Activated naive CD4-positive, alpha-beta T cell treated with anti-CD3 and anti-CD28 coated beads, Interleukin-2, amount 50 U/mL, for 72 hours (primary cell): ENCODE measurements at places on chromosomes 12 and 14. TPM values are rescaled to one million over a fixed set of nuclear protein-coding genes. Genes with fewer than 3 reads are reported as not detected.

- DNase-seq = no peak
Measured at GRCh38 chr12:2629051-2629450, 165.7 kb upstream of the FKBP4 start.

GRCh38 chr12:90015228-90015627 is 306.6 kb upstream of the ATP2B1 start:
- DNase-seq = no peak

The GLIPR1 gene
- total RNA-seq = 3.5 TPM

DNA sequence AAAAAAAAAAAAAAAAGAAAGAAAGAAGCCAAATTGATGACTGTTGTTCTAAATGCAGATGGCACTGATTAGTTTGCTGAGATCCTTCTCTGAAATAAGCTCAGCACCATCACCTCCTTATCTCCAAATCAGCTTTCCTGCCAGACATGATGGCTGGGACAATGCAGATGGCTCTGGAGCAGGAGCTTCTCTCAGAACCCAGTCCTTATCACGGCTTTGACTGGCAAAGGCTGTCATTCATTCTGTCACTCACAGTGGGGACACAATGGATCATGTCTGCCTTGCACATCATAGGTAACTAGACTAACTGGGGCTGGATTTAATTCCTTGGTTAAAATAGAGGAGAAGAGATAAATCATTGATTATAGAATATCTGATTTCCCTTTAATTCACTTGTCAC is 146.3 kb downstream of the PDZRN4 start:
- DNase-seq = no peak

DNA sequence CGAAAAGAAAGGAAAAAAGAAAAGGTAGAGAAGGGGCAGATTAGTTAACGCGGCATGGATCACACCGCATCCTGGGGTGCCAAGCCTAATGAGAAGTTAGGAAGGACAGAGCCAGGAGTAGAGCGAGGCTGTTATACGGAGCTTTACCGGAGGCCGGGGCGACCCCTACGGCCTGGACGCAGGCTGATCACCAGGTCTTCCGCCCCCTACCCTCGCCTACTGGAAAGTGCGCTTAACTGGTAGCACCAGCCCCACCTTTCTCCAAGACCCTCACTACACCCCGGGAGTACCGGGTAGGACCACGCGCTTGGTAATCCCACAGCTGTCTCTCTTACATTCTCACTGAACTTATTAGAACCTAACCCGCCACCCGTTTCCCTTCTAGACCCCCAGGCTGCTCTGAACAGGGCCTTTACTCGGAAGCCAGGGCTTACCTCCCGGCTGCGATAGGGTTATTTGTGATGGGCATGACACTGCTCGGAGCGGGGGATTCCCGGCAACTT is 33.8 kb downstream of the WBP11 start:
- DNase-seq = no peak

- no peak for DNase-seq
Measured at GRCh38 chr14:62662811-62663455, 382.3 kb downstream of the KCNH5 start.

DNA sequence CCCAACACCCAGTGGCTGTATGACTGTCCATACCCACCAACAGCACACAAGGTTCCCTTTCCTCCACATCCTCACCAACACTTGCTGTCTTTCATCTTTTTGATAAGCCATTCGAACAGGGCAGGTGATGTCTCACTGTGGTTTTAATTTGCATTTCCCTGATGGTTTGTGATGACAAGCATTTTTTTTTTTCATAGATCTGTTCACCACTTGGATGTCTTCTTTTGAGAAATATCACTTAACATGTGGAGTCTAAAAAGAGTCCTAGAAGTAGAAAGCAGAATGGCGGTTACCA is 198.1 kb upstream of the DIO3 start:
- DNase-seq = no peak

The MRPL52 gene
- total RNA-seq = 112 TPM

- DNase-seq = no peak
Measured at GRCh38 chr14:50410071-50410470, 13.4 kb upstream of the CDKL1 start.

The MEG3 gene
- not detected for total RNA-seq

The RD3L gene
- not detected for total RNA-seq

DNA sequence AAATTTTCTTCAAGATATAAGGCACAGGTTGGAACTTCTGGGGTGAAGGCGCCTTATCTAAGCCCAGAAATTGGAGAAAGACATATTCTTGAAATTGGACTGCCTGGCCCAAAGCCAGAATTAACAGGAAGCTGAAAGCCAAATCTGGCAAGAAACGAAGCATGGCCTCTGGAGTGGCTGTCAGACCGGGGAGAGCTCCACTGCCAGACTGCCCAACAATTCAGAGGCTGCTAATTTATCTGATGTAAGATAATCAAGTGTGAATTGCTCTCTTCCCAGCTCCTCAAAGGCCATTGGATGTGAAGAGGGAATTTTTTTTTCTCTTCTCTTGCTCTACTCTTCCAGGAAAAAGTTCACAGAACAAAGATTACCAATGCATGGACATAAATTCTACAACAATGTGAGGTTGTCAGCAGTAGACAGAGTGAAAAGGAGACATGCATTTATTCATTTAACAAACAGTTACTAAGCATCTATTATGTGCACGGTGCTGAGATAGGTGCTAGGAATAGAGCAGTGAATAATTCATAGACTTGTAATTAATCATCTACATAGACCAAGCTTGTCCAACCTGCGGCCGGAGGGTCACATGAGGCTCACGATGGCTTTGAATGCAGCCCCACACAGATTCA is at the start of gene GDF3:
Gene GDF3 (minus strand): TSS at position 210 of the 632 bp plus-strand sequence. CDS start 47 bp downstream, at position 163.
- no peak for DNase-seq

GRCh38 chr12:110543252-110543959 is 39.7 kb downstream of the PPTC7 start:
- no peak for DNase-seq

The SLCO1C1 gene
- total RNA-seq = not detected

DNA sequence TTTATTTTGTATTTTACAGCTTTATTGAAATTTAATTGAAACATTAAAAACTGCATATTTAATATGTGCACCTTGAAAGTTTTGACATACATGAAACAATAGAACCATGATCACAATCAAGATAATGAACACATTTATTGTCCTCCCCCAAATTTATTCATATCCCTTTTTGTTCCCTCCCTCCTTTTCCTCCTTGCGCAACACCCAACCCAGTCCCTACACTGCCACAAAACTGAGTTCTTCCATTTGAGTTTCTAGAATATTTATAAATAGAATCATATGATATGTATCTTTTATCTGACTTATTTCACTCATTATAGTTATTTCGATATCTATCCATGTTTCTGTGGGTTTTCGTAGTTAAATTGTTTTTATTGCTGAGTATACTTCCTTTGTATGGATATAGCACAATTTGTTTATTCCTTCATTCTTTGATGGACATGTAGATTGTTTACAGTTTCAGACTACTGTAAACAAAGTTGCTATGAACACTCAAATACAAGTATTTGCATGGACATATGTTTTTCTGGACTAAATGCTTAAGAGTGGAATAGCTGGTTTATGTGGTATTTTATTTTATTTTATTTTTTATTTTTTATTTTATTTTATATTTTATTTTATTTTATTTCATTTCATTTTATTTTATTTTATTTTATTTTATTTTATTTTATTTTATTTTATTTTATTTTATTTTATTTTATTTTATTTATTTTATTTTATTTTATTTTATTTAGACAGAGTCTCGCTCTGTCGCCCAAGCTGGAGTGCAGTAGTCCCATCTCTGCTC is 359.1 kb downstream of the SLC6A15 start:
- DNase-seq = no peak

DNA sequence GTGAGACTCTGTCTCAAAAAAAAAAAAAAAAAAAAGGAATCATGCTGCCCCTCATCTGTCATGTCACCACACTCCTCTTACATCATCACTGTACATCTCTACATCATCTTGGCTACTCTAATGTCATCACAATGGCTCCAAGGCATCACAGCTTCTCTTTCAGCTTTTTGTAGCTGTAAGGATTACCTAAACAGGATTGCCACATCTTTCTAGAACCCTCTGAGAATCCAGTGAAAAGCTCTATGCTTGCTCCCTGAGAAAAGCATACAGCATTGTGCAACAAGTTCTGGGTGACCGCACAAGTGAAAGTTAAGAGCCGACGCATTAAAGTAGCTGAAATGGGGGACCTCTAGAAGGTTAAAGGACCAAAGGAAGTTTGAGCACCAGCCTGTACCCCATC is 272.5 kb downstream of the C12orf50 start:
- DNase-seq = no peak

The KLRG1 gene
- 2.7 TPM for total RNA-seq

DNA sequence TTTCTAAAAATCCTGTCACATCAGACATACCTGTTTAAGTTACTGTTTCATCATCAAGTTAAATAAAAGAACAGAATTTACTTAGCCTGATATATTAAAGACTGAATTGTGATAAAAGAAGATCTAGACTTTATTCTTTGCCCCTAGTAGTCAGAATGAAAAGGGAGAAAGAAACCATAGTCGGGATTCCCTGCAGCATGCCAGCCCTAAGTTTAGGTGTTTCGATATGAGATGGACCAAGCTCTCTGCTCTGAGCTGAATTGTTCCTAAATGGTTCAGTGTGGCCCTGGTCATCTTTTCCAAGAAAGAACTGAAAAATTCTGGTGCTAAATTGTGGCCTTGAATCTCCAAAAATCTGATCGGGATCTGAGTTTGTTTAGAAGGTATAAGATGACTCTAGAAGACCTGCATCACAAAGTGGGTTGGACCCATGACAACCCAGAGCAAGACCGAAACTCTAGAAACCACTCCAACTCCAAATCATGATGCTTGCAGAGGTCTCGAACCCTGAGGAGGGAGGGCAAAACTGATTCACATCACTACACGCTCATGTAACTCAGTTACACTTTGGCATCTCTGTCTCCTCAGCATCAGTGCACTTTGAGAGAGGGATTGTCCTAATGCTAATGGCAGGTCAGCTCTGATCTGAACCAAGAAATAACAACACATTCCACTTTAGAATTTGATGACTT is 15.7 kb downstream of the PTGER2 start:
- no peak for DNase-seq

- no peak for DNase-seq
Measured at GRCh38 chr14:32426586-32427388, 97.7 kb downstream of the AKAP6 start.

The STAC3 gene
- 5.4 TPM for total RNA-seq

- no peak for DNase-seq
Measured at GRCh38 chr14:67557118-67557517, 24.0 kb downstream of the PLEKHH1 start.

DNA sequence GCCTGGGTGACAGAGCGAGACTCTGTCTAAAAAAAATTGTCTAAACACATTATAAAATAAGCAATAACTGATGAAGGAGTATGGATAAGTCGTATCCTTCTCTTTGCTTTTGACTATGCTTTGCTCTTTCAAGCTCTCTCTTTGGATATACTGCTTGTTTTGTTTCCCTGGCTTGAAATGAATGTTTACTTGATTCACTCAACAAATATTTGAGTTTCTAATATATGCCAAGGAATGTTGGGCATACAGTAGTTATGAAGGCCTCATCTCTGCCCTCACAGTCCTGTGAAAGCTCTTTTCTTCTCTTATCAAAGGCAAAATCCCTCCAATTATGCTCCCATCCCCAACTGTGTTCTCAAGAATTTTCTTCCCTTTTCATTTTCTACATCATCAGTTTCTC is 123.5 kb downstream of the PTPRR start:
- DNase-seq = no peak
